ENCODE measurements at places on chromosomes 7 and 10.
A peak's percentile ranks its signal among the peaks of the same experiment; 100 is the strongest.

GRCh38 chr7:99453105-99453504 lies 12.9 kb downstream of the ATP5MF start:
- peaks cover 14% of the 10 kb centered on the region for H3K36me3 ChIP-seq
- H3K27ac ChIP-seq = no peak overlapping the region
- peaks cover 2% of the 10 kb centered on the region for H3K27me3 ChIP-seq
- H3K4me3 ChIP-seq = no peak overlapping the region
- DNase-seq = no peak
- H3K4me1 ChIP-seq = no peaks in the 10 kb centered on the region

- H3K27me3 ChIP-seq = peaks cover 1% of the 10 kb centered on the region
- no peak overlapping the region for H3K4me3 ChIP-seq
- peaks cover 12% of the 10 kb centered on the region for H3K4me1 ChIP-seq
- no peak for DNase-seq
Observed at GRCh38 chr10:15245530-15245929, 77.0 kb upstream of the NMT2 start.

GRCh38 chr7:55966851-55967250 lies 2.5 kb downstream of the NIPSNAP2 start:
- peaks cover 41% of the 10 kb centered on the region for H3K4me1 ChIP-seq
- H3K27ac ChIP-seq = peak overlapping the region; percentile 13
- peaks cover 11% of the 10 kb centered on the region for H3K27me3 ChIP-seq
- DNase-seq = no peak
- peaks cover 14% of the 10 kb centered on the region for H3K36me3 ChIP-seq

- no peaks in the 10 kb centered on the region for H3K27me3 ChIP-seq
- H3K4me3 ChIP-seq = no peak overlapping the region
- H3K27ac ChIP-seq = no peak overlapping the region
- no peaks in the 10 kb centered on the region for H3K36me3 ChIP-seq
Observed at GRCh38 chr7:149727053-149727898, 46.1 kb downstream of the ZNF467 start.

DNA sequence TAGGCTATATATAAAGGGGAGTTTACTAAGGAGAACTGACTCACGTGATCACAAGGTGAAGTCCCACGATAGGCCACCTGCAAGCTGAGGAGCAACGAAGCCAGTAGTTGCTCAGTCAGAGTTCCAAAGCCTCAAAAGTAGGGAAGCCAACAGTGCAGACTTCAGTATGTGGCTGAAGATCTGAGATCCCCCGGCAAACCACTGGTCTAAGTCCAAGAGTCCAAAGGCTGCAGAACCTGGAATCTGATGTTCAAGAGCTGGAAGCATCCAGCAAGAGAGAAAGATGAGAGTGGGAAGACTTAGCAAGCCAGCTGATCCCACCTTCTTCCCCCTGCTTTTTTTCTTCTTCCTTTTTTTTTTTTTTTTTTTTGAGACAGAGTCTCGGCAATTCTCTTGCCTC lies 27.0 kb upstream of the GSDME start:
- no peak overlapping the region for H3K4me3 ChIP-seq
- peaks cover 50% of the 10 kb centered on the region for H3K4me1 ChIP-seq
- H3K27ac ChIP-seq = no peak overlapping the region
- H3K27me3 ChIP-seq = peaks cover 2% of the 10 kb centered on the region

GRCh38 chr10:98467506-98468318 lies 21.0 kb upstream of the HPS1 start:
- H3K4me1 ChIP-seq = peaks cover 48% of the 10 kb centered on the region
- H3K36me3 ChIP-seq = no peaks in the 10 kb centered on the region
- H3K27me3 ChIP-seq = peaks cover 4% of the 10 kb centered on the region
- peak; percentile 77 for DNase-seq

GRCh38 chr10:33025039-33025438 lies 67.0 kb upstream of the ITGB1 start:
- no peak overlapping the region for H3K4me3 ChIP-seq
- H3K4me1 ChIP-seq = no peaks in the 10 kb centered on the region
- no peak for DNase-seq
- no peaks in the 10 kb centered on the region for H3K36me3 ChIP-seq
- peaks cover 2% of the 10 kb centered on the region for H3K27me3 ChIP-seq
- no peak overlapping the region for H3K27ac ChIP-seq

GRCh38 chr7:152673897-152674296 lies 2.0 kb downstream of the XRCC2 start:
- no peak overlapping the region for H3K27ac ChIP-seq
- no peak for DNase-seq
- H3K27me3 ChIP-seq = no peaks in the 10 kb centered on the region
- no peaks in the 10 kb centered on the region for H3K36me3 ChIP-seq
- peaks cover 13% of the 10 kb centered on the region for H3K4me1 ChIP-seq

GRCh38 chr7:85021101-85021704 lies 165.7 kb downstream of the SEMA3D start:
- H3K4me1 ChIP-seq = peaks cover 21% of the 10 kb centered on the region
- DNase-seq = peak; percentile 13
- H3K4me3 ChIP-seq = no peak overlapping the region
- no peaks in the 10 kb centered on the region for H3K27me3 ChIP-seq
- no peaks in the 10 kb centered on the region for H3K36me3 ChIP-seq

- no peaks in the 10 kb centered on the region for H3K36me3 ChIP-seq
- peak within 1 kb of the TSS; percentile 47 for H3K27ac ChIP-seq
- DNase-seq = no peak
- H3K4me1 ChIP-seq = peaks cover 52% of the 10 kb centered on the region
- peak within 1 kb of the TSS; percentile 87 for H3K4me3 ChIP-seq
- no peaks in the 10 kb centered on the region for H3K27me3 ChIP-seq
Observed at GRCh38 chr7:28180364-28181147, at the start of gene JAZF1. Gene JAZF1 (minus strand): TSS chr7:28180795.
